ENCODE measurements at places on chromosomes 11 and 22. TPM values are rescaled to one million over a fixed set of nuclear protein-coding genes. Genes with fewer than 3 reads are reported as not detected.

Gene PRAME
- total RNA-seq = not detected

Gene DDIAS
- 1.5 TPM for total RNA-seq

DNA sequence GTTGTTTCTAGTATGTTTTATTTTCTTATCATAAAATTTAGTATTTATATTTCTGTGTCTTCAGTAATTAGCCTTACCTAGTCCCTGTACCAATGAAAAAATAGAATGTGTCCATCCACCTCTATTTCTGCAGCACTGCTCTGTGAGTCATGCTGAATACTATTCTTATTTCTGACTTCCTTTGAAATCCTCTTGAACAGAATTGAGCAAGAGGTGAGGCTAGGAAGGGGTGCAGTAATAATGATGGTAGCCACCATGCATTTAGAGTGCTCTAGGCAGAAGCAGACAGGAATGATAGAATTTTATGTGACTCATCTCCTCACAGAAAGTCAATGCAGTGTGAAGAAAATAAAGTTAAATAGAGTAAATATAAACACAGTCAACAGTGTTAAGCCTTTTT lies 60.0 kb downstream of the OR10A6 start:
- no peak for DNase-seq

DNA sequence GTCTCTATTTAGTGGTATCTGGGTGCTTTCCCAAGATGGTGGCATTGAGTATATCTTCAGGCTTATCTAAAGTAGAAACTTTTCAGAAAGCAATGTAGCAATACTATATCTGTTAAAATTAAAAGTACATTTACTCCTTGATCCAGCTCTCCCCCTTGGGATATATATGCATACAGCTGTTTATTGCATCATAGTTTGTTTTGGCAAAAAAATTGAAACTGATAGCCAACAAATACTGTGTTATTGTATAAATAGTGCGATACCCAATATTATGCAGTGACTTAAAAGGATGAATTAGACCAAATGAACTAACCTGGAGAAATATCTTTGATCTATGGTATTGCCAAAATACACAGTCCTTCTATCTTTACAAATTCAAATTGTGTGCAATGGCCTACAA lies 8.4 kb upstream of the OR10A3 start:
- DNase-seq = no peak
